ENCODE measurements at places on chromosomes 2 and 18. TPM values are rescaled to one million over a fixed set of nuclear protein-coding genes. Genes with fewer than 3 reads are reported as not detected.
A peak's percentile ranks its signal among the peaks of the same experiment; 100 is the strongest.

Gene TUBA3E
- total RNA-seq, result not detected

Gene HAAO
- total RNA-seq, result 0.27 TPM

Gene GALR1
- not detected for total RNA-seq

Gene OST4
- 346 TPM for total RNA-seq

- H3K27ac ChIP-seq, result no peak overlapping the region
- no peak for DNase-seq
- no peaks in the 10 kb centered on the region for H3K36me3 ChIP-seq
- no peaks in the 10 kb centered on the region for H3K27me3 ChIP-seq
- no peaks in the 10 kb centered on the region for H3K4me1 ChIP-seq
- no peak overlapping the region for H3K4me3 ChIP-seq
Measured at GRCh38 chr18:27165412-27165811, 19.7 kb downstream of the CHST9 start.

DNA sequence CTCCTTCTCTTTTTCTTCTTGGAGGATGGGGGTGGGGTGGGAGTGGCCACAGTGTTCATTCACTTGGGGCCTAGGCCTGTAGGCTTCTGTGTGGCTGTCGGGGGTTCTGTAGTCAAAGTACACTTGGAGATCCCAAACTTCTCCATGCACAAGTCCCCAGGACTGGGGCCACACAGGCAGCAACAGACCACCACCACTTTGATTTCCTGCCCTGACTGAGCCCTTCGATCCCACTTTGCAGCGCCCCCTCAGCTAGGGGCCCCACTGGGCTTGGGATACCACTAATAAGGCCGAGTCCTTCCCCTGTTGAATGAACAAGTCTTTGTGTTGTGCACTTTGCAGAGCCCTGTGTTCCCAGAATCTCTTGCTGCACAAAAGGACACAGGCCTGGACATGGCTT is 5.5 kb upstream of the TEX51 start:
- no peak for DNase-seq
- no peaks in the 10 kb centered on the region for H3K36me3 ChIP-seq
- H3K27ac ChIP-seq, result no peak overlapping the region
- H3K27me3 ChIP-seq, result no peaks in the 10 kb centered on the region
- H3K4me1 ChIP-seq, result no peaks in the 10 kb centered on the region

GRCh38 chr2:78941751-78942150 is 83.8 kb upstream of the REG3G start:
- no peaks in the 10 kb centered on the region for H3K4me1 ChIP-seq
- H3K36me3 ChIP-seq, result no peaks in the 10 kb centered on the region
- H3K27me3 ChIP-seq, result no peaks in the 10 kb centered on the region
- no peak overlapping the region for H3K4me3 ChIP-seq

DNA sequence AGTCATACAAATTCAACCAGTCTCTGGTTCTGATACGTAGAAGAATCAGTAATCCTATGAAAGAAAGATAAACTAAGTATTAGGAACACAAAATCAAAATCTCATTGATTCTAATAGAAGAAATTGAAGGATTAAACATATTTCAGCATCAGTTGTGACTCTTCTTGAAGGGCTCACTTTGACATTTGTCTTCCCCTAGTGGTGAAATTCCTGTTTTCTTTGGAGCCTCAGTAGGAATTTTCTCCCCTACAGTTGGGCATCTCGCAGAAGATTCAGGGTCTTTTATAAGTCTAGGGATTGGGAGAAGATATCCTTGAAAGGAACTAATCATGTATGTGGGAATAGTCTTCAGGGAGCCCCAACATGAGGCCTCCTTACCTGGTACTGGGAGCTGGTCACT is 2.8 kb upstream of the CRYGB start:
- no peak overlapping the region for H3K4me3 ChIP-seq
- H3K36me3 ChIP-seq, result no peaks in the 10 kb centered on the region
- no peaks in the 10 kb centered on the region for H3K27me3 ChIP-seq
- H3K27ac ChIP-seq, result no peak overlapping the region
- DNase-seq, result no peak

DNA sequence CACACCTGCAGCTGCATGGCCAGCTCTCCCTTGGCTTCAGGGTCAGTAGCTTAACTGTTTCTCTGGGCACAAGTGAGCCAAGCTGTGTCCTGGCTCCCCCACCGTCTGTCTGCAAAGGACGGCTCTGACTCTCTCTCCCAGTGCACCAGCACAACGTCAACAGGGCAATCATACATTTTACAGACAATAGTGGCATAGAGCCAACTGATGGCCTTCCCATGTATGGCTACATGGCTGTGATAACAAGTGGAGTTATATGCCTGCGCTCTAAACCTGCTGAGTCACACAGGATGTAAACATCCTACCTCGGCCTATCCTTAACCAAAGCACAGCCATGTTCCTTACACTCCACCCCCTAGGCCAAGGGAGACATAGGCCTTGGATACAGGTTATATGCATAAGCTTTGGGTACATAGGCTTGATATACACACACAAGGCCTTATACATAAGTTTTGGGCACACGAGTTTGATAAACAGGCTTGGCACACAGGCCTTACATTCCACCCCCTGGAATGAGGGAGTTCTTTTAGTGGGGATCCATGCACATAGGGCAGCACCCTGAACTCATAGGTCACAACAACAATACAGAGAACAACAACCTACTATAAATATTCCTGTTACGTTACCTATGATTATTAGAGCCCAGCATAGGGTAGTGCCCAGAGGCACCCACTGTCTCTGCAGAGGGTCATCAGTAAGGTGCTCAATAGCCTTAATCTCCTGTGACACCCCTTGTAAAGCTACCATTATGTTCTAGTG is 17.7 kb downstream of the PHOSPHO2 start:
- DNase-seq, result no peak
- no peaks in the 10 kb centered on the region for H3K4me1 ChIP-seq
- H3K27me3 ChIP-seq, result no peaks in the 10 kb centered on the region
- no peaks in the 10 kb centered on the region for H3K36me3 ChIP-seq
- H3K4me3 ChIP-seq, result no peak overlapping the region
- H3K27ac ChIP-seq, result peak overlapping the region; percentile 2

- H3K27ac ChIP-seq, result no peak overlapping the region
- H3K4me3 ChIP-seq, result no peak overlapping the region
- no peaks in the 10 kb centered on the region for H3K27me3 ChIP-seq
Measured at GRCh38 chr2:207812726-207813080, 43.0 kb upstream of the FZD5 start.

DNA sequence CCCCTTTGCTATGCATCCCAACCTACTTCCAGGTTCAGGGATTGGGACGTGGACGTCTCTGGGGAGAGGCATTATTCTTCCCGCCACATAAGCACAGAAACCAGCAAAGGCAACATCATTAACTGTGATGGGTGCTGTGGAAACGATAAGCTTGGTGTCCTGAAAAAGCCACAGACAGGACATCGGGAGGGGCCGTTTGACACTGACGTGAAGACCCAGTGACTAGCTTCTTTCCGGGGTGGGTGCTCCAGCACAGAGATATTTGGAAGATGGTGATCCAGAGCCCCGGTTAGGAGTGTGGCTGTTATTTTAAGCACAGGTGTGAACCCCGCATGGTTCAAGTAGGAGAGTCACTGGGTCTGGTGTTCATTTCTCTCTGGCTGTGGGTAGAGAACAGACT is 163.8 kb upstream of the HDAC4 start:
- H3K36me3 ChIP-seq, result no peaks in the 10 kb centered on the region
- H3K4me3 ChIP-seq, result no peak overlapping the region
- no peaks in the 10 kb centered on the region for H3K27me3 ChIP-seq
- DNase-seq, result no peak
- H3K27ac ChIP-seq, result no peak overlapping the region
- H3K4me1 ChIP-seq, result no peaks in the 10 kb centered on the region

- no peaks in the 10 kb centered on the region for H3K4me1 ChIP-seq
- H3K27ac ChIP-seq, result no peak overlapping the region
- peaks cover 8% of the 10 kb centered on the region for H3K27me3 ChIP-seq
- no peak overlapping the region for H3K4me3 ChIP-seq
Measured at GRCh38 chr2:119435081-119435952, 3.7 kb downstream of the TMEM37 start.
